ENCODE measurements at places on chromosomes 16 and 17.

DNA sequence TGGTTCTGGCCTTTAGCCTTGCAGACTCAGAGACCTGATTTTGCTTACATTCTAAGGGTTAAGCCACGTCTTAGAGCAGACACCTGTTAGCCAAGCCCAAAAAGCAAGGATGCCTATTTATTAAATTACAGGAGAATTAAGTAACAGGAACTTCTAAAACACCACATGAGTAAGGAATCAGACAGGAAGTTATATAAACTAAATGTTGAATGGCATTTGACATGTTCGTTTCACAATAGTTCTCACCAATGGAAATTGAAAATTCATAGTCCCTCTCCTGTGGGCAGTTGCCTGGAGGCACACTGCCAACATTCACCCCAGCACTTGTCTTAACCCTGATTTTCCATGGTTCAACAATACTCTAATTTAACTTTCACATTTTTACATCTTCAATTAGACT lies 9.0 kb downstream of the KRTAP9-7 start:
- DNase-seq = no peak

DNA sequence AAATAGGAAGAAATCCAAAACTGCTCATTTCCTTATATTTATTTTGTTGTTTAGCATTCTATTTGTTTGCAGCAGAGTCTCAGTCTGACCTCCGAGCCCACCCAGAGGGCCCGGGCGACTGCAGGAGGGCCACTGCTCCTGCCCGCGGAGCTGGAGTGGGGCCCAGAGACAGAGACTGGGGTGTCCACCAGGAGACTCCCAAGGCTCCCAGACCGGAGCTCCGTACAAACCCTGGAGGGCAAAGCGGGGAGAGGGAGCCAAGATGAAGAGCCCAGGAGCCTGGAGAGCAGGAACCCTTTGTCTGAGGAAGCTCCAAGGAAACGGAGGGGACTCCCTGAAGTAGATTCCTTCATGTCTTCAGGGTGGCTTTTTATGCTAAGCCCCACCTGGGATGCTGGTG lies 57.9 kb downstream of the AXIN2 start:
- no peak for DNase-seq

DNA sequence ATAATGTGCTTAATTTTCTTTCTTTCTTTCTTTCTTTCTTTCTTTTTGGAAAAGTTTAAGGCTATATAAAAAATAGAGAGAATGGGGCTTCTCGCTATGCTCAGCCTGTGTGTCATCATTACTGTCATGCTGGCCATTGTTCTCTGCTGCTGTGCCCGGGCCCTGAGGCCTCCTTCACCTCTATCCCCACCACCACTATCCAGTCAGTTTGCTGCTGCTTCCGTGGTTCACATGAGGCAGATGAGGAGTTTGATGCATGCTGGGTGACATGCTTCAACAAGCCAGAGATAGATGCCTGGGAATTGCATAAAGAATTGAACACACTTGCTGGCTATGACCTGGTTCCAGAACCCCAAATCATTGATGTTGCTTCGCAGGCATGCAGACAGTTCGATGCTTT lies 36.3 kb downstream of the PITPNC1 start:
- no peak for DNase-seq

GRCh38 chr17:6524520-6524919 lies 31.8 kb downstream of the PITPNM3 start:
- no peak for DNase-seq

GRCh38 chr16:87702325-87702811 lies 63.4 kb downstream of the KLHDC4 start:
- DNase-seq = peak; percentile 3

DNA sequence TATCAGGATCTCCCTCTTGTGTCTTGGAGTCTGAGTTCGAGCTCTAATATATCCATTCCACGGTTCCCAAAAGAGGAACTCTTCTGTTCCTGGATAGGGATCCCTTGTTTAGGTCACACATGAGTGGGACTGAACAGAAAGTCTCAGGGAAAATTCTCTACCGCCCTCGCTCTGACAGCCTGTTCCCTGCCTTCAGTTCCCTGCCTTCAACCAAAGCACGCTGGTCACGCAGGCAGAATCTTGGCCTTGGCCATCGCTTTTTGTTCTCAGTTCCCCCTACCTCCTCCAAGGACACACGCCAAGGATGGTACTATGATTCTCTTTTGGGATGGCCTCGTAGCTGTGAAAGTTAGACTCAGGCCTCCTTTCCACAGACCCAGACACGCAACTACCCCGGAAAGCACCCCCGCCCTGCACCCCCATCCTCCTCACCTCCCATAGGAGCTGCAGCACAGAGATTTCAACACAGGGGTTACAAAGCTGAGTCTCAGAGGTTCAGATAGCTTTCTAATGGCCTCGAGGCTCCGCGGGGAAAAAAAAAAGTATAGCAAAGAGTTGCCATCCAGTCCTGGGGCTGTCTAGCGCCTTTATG lies 1.5 kb upstream of the SHISA6 start:
- DNase-seq = no peak

- DNase-seq = no peak
These were observed 26.0 kb downstream of the TBX4 start for GRCh38 chr17:61478026-61478789.

GRCh38 chr16:88730632-88731607 lies 24.6 kb downstream of the CTU2 start:
- DNase-seq = no peak

- DNase-seq = no peak
These were observed 358.5 kb upstream of the PMFBP1 start for GRCh38 chr16:72530434-72530833.

GRCh38 chr17:76943781-76944213 lies 75.6 kb downstream of the MGAT5B start:
- peak; percentile 14 for DNase-seq

- DNase-seq = peak; percentile 33
These were observed 10.2 kb downstream of the RNF213 start for GRCh38 chr17:80270836-80271235.

DNA sequence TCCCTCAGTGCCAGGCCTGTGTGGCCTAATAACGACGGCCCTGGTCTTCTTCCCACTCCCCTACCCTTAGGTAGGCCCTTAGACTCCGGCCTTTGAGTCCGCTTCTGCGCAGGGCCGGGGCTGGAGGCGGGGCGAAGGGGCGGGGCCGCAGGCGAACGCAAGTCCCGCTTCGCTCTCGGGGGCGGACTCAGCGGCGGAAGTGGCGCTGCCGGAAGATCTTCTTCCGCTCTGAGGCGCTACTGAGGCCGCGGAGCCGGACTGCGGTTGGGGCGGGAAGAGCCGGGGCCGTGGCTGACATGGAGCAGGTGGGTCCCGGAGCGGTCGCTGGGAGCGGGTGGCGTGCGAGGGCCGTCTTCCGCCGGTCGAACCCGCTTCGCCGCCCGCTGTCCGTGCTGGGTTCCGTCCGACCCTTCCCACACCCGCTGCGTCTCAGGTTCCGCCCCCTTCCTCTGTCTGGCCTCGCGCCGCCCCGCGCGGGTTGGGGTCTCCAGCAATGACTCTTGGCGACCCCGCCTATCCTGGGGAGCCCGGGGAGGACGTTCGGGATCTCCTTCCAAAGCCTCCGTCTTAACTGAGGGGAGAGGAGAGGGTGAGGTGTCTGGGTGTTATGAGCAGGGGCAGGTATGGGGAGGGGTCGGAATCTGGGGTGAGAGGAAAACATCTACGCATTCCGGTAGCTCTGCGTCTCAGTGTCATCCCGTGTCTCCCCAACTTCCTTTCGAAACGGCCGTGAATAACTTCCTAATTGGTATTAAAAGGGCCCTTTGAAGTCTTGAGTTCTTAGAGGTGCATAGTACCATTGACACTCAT lies at the start of gene STARD3:
TSS of gene STARD3 (plus strand) at position 218 of the 810 bp plus-strand sequence. CDS start 16,388 bp downstream, outside the sequence.
- peak; percentile 59 for DNase-seq

DNA sequence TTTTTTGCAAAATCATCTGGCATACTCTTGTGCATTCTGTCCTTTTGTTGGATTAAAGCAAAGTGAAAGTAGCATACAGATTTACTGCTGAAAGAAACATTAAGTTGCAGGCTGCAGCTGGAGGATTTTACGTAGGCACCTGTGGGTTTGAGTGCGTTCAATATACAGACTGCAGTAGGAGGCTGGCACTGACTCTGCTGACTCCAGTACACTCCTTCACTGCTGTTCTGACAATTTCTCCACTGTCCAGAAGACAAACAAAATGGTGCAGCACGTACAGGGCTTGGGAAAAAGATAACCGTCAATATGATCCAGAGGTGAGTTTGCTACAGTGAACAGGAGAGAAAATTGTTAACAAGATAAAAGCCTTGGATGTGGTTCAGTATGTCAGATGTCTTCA lies 73.3 kb downstream of the TANC2 start:
- no peak for DNase-seq

GRCh38 chr17:79036596-79036995 lies 12.6 kb downstream of the C1QTNF1 start:
- no peak for DNase-seq

GRCh38 chr17:44779211-44780025 lies 20.6 kb downstream of the ADAM11 start:
- peak; percentile 83 for DNase-seq

DNA sequence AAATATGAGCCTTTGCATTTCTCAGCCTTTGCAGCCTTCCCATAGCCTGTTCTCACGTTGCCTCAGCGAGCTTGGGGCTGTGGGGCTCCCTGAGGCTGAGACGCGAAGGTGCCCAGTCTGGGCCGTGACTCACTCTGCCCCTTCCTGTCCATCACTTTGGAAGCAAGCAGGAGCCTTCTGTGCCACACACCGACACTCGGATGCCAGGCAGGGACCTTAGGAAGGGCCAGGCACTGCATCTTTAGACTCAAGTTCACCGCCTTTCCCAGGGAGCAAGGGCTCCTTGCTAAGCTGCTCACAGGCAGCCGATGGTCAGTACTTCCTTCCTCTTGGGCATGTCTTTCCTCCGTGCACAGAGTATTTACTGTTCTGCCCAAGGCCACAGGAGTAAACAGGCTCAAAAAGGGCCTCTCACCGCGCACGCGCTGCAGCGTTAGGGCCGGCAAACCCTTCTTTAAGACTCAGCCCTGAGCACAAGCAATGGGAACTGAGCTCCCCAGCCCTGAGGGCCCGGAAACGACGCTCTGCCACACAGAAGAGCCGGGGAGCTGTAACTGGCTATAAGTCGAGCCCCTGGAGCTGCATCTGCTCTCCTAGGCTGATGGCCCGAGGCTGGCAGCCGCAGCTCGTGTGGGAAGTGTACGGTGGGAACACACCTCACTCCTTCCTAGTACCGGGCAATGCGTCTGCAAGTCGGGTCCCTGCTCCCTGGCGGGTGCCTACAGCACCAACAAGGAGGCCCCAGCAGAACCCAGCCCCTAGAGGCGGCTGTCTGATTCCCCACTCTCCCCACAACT lies 7.2 kb downstream of the TIMM22 start:
- no peak for DNase-seq

GRCh38 chr17:36510636-36511035 lies 24.0 kb downstream of the MYO19 start:
- no peak for DNase-seq

- no peak for DNase-seq
These were observed 7.1 kb downstream of the ACSF3 start for GRCh38 chr16:89100601-89101302.

- DNase-seq = no peak
These were observed 21.0 kb downstream of the ATPAF2 start for GRCh38 chr17:18017958-18018357.

DNA sequence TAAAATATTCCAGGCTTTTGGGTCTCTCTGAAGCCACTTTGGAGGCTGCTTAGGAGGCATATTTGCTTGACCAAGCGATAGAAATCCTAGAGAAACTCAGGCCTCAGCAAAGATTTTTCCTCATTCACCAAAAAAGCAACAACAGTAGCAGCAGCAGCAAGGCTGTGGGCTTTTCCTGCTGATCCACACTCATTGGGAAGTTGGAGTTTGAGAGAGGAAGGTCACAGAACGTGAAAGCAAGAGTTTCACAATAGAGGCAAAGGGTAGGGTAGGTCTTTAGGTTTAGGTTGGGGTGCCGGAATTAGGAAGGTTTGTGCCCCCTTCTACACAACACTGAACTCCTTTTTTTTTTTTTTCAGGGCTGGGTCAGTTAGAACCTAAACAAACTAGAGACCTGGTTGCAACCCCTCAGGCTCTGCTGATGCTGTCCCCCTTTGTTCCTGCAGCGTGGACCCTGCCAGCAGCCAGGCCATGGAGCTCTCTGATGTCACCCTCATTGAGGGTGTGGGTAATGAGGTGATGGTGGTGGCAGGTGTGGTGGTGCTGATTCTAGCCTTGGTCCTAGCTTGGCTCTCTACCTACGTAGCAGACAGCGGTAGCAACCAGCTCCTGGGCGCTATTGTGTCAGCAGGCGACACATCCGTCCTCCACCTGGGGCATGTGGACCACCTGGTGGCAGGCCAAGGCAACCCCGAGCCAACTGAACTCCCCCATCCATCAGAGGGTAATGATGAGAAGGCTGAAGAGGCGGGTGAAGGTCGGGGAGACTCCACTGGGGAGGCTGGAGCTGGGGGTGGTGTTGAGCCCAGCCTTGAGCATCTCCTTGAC lies 2.0 kb downstream of the TMUB2 start:
- no peak for DNase-seq

DNA sequence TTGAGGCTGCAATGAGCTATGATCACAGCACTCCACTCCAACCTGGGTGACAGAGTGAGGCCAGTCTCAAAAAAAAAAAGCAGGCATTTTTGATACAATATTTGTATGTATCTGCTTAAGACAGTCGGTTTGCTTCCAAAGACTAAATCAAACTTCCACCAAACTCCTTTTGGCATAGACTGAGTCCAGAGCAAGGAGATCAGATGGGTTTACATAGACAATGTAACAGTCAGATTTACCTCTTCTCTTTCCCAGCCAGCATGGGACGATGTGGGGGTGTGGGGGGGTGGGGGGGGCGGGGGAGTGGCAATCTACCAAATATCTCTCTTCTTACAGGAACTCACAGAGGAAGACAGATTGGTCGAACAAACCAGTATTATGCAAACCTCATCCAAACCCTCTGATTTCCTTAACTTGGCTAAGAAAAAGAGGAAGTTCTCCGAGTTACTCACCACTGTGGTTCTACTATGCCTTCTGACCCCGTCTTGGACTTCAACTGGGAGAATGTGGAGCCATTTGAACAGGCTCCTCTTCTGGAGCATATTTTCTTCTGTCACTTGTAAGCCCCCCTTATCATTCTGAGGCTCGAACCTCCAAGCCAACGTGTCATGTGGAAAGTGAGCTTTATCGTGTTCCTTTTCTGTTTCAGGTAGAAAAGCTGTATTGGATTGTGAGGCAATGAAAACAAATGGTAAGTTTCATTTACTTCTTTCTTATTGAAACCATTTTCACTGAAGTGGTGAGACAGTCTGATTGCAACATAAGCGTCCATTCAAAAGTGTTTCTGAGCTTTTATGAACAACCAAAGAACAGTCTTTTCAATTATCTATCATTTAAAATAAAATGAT lies at the start of gene MILR1:
TSS of gene MILR1 (plus strand) at position 451 of the 848 bp plus-strand sequence. CDS start at position 505, 54 bp downstream.
- no peak for DNase-seq

DNA sequence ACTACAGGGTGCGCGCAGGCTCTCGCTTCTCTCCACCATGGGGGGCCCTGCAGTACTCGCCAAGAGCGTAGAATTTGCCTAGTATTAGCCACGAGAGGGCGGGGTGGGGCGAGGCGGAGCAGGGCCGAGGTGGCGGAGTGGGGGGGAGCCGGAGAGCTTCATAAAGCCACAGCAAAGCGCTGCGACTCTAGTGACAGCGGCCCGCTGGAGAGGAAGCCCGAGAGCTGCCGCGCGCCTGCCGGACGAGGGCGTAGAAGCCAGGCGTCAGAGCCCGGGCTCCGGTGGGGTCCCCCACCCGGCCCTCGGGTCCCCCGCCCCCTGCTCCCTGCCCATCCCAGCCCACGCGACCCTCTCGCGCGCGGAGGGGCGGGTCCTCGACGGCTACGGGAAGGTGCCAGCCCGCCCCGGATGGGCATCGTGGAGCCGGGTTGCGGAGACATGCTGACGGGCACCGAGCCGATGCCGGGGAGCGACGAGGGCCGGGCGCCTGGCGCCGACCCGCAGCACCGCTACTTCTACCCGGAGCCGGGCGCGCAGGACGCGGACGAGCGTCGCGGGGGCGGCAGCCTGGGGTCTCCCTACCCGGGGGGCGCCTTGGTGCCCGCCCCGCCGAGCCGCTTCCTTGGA lies at the start of gene TBX21:
TSS of gene TBX21 (plus strand) at position 190 of the 627 bp plus-strand sequence. CDS start at position 409, 219 bp downstream.
- DNase-seq = peak; percentile 71

Data from NCI-H1930 (cell line).